Thymus (tissue), 14 donors: ENCODE measurements at places on chromosomes 4 and X. TPM values are rescaled to one million over a fixed set of nuclear protein-coding genes. Genes with fewer than 3 reads are reported as not detected.

DNA sequence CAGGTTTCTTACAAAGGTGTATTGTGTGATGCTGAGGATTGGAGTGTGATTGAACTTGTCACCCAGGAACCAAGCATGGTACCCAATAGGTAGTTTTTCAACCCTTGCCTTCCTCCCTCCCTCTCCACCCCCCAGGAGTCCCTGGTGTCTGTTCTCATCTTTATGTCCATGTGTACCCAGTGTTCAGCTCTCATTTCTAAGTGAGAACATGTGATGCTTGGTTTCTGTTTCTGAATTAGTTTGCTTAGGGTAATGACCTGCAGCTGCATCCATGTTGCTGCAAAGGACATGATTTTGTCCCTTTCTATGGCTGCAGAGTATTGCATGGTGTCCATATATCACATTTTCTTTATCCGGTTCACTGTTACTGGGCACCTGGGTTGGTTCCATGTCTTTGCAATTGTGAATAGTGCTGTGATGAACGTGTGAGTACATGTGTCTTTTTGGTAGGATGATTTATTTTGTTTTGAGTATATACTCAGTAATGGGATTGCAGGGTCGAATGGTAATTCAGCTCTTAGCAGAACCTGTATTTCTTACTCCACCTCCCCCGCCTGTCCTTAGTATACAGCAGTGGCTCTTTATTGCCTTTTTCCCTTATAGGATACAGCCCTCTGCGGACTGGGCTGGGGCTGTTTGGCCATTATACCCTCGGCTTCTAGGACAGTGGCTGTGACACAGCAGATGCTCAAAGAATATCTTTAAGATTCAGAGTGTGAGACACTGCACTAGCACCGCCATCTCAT, 145.4 kb downstream of the PTTG2 start:
- DNase-seq: no peak

DNA sequence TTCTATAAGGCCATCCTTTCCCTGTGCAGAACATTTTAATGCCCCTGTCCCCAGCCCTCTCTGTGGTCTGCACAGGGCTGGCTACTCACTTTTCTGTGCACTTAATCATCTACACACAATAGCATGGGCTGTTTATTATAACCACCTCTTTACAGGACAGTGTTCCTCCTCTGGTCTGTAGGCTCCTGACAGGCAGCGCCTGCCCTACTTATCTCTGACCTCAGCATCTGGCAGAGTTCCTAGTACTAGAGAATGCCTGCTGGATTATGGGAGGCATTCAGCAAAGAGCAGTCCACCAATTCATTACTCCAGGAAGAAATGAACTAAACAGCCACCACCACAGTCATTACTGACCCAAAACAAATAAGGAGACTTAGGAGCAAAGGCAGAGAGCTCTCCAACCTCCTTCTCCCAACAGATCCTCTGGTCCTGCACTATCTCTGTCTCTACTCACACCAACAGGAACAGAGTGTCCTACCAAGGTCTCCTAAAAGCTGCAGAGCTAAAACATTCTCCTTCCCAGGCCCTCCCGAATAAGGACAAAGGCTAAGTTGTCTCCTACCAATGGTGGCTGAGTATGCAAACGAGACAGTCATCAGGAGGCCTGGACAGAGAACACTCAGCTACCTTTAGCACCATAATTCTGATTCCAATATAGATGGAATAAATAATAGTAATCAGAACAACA, 279.2 kb downstream of the QDPR start:
- DNase-seq: no peak

GRCh38 chrX:3712051-3712869, 1.2 kb downstream of the PRKX start:
- no peak for DNase-seq

GRCh38 chr4:171985129-171985528, 171.9 kb downstream of the GALNTL6 start:
- DNase-seq: no peak

DNA sequence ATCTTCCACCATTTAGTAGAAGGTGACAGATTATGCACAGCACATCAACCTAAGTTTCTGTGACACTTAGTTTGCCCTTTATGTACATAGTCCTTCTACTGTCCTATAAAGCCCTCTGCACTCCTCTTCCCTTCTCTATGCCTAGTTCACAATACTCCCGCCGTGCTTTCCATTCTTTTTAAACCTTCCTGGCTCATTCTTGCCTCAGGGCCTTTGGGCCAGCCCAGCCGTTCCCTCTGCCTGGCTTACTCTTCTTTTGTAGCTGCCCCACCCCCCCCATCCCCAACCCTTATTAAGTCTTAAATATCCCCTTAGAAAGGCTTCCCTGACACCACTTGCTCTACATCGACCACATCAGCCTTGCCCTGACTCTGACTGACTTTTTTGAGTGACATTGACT, 33.0 kb downstream of the SGMS2 start:
- DNase-seq: no peak

GRCh38 chrX:10017872-10018271, 50.7 kb downstream of the CLDN34 start:
- DNase-seq: no peak

DNA sequence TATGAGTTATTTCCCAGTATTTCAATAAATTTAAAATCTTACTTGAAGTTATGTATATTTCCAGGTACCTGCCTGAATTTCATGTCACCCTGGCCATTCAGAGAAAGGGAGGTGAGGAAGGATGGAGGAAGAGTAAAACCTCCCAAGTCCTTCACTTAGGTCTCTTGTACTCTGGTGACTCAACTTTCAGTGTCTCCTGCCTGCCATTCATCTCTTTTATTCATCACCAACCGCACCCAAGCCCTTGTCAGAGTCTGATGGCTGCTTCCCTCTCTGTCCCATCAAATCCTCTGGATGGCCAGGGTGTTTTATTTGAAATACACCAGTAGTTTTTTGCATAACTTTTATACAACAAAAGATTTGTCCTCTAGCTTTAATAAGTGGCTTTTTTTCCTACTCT, 17.8 kb downstream of the TMPRSS11E start:
- DNase-seq: no peak

The SHROOM3 gene
- total RNA-seq: 1.7 TPM

GRCh38 chrX:96372313-96373046, 312.2 kb upstream of the DIAPH2 start:
- DNase-seq: no peak

DNA sequence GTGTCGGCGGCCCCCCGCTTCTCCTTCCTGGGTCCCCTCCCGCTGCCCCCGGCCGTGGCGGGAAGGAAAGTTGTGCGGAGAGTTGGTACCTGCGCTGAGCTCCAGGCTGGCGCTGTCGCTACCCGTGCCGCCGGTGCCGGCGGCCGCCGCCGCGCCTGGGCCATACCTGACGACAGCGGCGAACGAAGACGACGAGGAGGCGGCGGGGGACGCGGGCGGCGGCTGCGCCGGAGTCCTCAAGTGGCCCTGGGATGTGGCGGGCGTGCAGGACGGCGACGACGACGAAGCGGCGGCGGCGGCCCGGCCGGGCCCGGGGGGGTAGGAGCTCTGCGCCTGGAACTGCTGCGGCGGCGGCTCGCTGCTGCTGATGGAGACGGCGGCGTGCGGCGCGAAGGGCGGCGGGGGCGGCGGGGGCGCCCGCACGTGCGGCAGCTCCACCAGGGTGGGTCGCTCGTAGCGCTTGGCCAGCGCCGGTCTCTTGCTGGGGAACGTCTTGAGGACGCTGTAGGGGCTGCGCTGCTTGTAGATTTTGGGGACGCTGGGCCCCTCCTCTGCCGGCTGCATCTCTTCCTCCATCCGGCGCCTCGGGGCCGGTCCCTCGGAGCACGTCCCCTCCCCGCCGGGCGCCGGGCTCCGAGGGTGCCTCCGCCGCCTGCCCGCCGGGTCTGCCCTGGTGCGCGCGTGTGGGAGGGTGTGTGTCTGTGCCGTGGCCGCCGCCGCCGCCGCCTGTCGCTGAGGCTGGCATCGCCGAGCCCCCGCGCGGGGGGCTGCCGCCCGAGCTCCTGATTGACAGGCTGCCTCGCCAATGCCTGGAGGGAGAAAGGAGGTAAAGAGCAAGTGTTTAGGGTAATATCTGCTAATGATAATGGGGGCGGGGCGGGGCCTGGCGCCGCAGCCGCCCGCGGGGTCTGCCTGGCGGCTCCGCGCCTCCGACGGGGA, 618 bp downstream of the BEND4 start:
- peak; percentile 58 for DNase-seq
